Stimulated activated CD4-positive, alpha-beta T cell treated with anti-CD3 and anti-CD28 coated beads, Interleukin-4, amount 100 ng/mL, for 1 hour (primary cell): ENCODE measurements at places on chromosomes 2 and 18.

- DNase-seq: no peak
Observed at GRCh38 chr2:105840933-105841332, 96.2 kb downstream of the NCK2 start.

DNA sequence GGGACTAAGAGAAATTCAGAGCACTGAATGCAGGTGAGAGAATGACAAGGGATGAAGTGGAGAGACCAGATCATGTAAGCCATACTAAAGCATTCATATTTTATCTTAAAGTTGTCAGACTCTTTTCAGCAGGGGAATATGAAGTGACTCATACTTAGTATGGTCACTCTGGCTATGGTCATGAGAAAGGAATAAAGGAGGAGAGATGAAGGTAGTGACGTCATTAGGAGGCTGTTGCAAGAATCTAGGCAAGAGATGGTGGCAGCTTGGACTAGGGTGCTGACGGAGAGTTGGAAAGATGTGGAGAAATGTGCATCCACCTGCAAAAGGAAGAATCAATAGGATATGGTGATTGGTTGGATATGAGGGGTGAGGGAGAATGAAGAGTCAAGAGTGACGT, 203.2 kb upstream of the ACVR2A start:
- DNase-seq: no peak

DNA sequence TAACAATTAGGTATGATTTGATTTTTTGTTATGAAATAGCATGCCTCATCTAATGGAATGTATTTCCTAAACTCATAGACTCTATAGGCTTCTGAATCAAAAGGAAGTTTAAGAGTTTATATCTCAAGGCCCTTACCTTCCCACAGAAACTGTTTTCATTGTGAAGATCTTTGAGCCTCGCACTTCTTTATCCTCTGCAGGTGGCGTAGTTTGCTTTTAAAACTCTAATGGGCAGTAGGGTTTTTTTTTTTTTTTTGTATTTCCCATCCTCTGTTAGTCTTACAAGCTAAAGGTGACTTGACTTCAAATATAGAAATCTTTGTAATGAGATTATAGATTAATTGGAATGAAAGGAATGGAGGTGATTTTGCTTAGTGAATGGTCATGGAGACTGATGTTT, 28.3 kb downstream of the DYNC2LI1 start:
- no peak for DNase-seq

DNA sequence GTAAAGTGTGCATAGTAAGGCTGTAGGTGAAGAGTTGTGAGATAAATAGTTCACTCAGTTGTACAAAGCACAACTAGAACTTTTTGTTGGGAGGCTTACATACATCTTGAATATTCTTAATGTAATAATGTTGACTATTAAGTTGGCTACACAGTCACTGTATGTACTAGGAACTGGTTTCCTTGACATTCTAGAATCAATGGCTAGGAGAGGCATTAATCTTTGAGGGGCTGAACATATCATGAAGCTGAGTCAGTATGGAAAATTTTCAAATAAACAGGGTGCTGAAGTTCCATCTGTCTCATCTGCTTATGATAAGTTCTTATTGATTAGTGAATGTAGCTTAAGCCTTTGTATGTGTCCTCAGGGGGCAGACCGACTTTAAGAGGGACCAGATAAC, 23.4 kb downstream of the METTL21A start:
- DNase-seq: no peak

DNA sequence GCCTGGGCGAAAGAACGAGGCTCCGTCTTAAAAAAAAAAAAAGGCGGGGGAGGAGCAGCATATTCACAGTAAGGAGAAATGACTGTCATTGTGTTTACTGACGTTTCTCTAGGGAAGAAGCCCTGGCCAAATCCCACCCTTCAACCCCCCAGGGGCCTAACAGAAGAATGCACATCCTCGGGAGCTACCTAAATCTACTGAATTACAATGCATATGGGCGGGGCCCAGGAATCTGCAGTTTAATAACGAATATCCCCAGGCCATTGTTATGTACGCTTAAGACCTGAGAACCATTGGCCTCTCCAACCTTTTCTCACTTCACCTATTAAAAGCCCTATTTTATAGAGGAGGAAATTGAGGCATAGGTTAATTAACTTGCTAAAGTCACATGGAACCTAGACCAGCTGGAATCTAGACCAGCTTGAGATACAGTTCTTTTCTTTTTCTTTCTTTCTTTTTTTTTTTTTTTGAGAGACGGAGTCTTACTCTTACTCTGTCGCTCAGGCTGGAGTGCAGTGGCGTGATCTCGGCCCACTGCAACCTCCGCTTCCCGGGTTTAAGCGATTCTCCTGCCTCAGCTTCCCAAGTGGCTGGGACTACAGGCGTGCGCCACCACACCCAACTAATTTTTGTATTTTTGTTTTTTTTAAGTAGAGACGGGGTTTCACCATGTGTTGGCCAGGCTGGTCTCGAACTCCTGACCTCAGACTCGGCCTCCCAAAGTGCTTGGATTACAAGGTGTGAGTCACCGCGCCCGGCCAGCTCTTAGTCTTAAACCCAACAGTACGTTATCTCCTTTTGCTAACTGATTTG, 708 bp upstream of the RIF1 start:
- DNase-seq: no peak

DNA sequence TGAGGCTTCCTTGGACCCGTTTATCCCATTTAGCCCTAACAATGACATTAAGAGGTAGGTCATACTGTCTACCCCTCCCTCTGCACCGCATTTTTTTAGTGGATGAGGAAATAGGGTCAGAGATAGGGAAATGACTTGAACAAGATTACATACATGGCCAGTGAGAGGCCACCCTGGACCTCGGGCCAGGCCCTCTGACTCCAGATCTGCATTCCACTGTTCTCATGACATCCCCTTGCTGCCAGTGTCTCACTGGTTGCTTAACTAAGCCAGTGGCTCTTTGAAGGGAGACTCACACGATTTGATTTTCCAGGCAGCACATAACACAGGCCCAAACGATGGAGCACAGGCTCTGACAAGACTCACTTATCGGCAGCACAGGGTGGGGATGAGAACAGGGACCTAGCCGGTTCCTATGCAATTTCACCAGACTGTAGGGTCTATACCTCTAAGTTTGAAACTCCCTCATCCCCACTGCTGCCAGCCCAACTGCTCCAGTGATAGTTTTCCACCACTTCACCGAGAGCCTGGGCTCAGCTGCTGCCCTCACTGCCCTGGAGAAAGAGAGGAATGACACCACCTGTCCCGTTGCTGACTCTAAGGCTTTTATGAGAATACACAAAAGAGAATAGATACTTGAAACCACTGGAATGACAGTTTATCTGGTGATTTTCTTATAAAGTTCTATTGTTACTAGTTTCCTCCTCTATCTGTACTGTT, 82.5 kb downstream of the TMEM247 start:
- DNase-seq: no peak

DNA sequence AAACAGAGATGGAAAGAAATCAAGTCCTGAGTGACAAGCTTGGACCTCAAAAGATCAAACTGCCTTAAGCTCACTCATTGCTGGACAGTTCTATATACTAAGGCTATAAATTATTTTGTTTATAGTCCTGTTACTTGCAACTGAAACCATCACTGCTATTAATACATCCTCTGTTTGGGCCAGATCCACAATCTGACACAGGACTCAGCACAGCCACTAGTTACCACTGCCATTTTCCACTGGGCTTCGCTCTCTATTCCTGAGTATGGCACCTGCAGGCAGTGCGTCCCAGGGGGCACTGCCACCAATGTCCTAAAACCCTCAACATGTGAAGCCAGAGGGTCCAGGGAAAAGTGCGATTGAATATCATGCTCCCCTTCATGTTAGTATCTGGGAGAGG, 52.3 kb downstream of the CYP26B1 start:
- no peak for DNase-seq

GRCh38 chr18:62018034-62018758, 125.4 kb upstream of the RNF152 start:
- no peak for DNase-seq

DNA sequence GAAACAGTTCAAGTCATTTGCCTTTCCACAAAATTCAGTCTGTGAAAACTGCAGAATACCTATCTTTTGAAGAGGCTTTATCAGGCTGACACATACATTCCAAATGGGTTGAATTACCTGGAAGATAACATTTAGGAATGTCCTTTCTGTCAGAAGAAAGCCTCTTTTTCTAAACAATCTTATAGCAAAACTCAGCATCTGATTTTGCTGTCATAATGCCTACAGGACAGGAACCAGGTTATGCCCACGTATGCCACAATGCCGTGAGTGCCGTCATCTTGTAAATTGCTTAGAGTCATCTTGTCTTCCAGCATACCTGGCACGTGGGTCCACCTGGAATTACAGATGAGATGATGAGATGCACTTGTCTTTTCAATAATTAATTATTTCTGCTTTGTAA, 275.3 kb downstream of the ALPK2 start:
- no peak for DNase-seq

GRCh38 chr2:23386339-23387220, 1.6 kb downstream of the KLHL29 start:
- DNase-seq: peak; percentile 32

DNA sequence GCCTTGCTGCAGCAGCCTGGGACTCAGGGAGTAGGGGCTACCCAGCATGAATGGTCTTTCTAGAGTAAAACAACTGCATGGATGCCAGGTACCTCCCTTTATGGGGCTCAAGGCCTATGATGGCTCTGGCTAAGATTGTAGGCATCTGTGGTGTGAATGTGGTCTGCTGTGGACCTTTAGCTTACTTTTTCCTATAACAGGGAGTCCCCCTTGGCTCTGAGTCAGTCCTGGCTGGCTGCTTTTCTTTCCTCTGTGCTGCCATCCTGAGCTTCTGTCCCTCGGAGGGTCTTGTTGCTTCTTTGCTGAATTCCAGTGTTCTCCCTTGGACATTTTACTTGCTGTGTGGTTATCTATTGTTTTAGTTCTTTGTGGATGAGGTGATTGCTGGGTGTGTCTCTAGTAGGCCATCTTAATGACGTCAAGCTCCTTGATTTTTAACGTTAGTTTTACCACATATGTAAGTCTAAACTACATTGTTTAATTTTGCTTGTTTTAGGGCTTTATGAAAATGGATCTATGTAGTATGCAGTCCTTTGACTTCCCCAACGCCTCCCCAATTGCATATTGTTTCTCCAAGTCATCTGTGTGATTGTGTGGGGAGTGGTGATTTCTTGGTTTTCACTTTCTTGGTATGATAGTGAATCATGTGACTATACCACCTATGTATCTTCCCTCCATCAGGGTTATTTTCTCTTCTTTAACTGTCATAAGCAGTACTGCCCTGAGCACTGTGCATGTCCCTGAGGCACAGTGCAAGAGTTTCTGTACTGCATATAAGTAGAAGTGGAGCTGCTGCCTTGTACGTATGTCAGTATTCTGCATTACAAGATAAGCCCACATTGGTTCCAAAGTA, 92.4 kb downstream of the NCK2 start:
- DNase-seq: no peak

DNA sequence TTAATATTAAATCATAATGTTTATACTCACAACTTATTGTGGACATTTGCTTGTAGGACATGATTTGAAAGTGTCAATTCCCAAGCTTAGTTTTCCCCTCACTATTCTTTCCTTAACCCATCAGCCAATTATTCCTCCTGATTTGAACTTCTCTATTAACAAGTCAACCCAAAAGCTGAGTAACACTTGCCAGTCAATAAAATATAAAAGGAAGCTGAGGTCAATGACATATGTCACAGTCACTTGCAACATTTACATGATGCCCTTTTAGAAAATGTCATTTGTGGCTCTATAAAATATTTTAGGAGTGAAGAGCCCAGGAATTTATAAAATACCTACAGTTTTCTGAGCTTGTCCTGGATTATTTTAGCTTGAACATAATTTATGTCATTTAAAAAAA, 7.2 kb downstream of the CCDC68 start:
- no peak for DNase-seq

GRCh38 chr2:37880551-37880950, 44.5 kb upstream of the RMDN2 start:
- DNase-seq: no peak

DNA sequence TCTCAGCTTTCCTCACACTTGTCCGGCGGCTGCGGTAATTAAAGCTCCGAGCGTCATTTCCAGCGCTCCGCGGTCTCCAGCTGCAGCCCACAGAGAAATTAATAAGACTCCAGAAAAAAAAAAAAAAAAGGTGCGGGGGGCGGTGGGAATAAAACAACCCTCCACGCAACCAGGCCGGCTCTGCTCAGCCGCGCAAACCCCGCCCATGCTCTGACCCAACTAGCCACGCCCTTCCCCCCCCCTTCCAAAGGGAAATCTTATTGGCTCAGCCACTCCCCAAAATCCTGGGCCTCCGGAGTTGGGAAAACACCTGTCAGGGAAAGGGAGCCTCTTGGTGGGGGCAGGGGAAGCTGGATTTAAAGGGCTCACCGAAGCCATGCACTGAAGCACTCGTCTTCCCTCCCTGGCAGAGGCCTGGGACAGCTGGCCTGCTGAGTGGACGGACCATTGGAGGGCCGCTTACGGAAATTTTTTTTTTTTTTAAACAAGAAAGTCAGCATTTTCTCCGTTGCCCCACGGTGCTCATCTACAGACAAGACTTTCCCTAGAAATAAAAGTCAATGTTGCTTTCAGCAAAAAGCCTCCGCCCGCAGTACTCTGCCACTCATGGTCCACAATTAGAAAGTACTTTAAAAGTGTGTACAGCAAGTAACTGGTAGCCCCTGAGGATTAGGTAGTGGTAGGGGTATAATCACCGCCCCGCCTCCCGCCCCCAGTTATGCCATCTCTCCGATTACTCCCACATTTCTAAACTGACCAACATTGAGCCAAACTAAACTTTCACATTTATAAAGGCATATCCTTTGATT, 674 bp upstream of the ERBB4 start:
- DNase-seq: no peak

- DNase-seq: no peak
Observed at GRCh38 chr2:173119069-173119807, 43.6 kb downstream of the MAP3K20 start.

GRCh38 chr2:140892436-140892835, 1238.4 kb downstream of the LRP1B start:
- no peak for DNase-seq

- no peak for DNase-seq
Observed at GRCh38 chr2:24973812-24974211, 2.1 kb upstream of the DNAJC27 start.

GRCh38 chr18:44134447-44134846, 546.2 kb upstream of the SETBP1 start:
- no peak for DNase-seq

DNA sequence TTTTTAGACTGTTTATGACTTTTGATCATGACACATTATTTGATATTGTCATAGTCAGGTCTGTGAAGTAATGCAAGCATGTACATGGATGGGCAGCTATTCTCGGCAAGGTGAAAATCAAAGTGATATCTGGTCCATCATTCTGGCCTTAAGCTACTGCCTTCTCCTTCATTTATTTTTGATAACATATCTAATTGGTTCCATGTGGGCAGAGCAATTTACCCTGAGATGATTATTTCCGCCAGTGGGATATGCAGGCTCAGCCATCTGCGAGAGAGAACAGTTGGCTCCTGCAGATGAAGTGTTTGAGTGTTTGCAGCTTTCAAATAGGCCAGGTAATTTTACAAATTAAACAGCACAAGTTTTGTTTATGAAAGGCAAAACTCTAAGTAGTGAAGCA, 116.4 kb downstream of the LYPD6 start:
- no peak for DNase-seq

- no peak for DNase-seq
Observed at GRCh38 chr18:2994020-2994589, 18.8 kb downstream of the LPIN2 start.
